ENCODE measurements at places on chromosomes 2 and 18.

DNA sequence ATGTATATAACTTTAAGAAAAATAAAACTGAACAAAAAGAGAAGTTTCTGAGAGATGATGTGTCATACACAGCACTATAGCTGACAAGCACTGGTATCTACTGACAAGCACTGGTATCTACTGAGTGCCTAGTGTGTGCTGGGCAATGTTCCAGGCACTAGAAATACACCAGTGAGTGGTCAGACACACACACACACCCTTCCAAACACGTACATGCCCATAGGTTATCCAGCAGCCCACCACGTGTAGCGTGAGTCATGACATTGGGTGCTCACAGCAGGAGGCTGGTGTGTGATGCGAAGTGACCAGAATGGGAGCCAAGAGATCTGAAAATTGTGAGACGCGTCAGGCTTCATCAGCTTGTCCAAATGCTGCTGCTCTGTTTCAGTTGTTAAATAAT, 12.2 kb upstream of the GNAL start:
- DNase-seq: no peak

- no peak for DNase-seq
These were observed 78.9 kb downstream of the SRBD1 start for GRCh38 chr2:45532181-45532580.

DNA sequence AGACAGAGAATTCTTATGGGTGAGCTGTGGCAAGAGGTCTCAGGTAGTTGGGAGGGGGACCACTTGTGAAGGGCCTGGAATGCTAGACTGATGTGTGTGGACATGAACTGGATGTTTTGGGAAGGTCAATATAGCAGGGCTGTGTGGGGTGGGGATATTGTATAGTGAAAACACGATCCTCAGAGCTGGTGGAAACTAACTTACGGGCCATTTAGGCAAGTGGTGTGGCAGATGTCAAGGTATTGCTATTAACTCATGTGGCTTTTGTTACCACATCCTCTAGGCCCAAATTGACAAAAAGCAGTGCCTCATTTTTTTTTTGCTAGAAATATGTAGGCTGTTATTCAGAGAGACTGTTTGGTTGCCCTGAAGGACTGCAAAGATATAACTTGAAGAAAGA, 8.0 kb upstream of the GALNT1 start:
- no peak for DNase-seq

- no peak for DNase-seq
These were observed 711 bp downstream of the DOK6 start for GRCh38 chr18:69401226-69401971.

DNA sequence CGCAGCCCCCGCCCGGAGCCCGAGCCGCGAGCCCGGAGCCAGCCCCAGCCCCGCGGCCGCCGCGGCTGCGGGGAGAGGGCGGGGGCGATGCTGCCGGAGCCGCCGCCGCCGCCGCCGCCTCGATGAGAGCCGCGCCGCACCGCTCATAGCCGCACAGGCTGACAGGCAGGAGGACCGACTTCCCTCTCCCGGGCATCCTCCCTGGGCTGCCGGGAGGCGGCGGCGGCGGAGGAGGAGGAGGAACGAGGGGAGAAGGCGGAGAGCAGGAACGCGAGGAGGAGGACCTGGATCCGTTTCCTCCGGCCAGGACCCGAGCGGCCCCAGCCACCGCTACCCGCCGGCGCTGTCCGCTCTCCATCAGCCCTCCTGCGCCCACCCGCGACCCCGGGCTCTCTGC, 370 bp downstream of the KLHL29 start:
- no peak for DNase-seq

DNA sequence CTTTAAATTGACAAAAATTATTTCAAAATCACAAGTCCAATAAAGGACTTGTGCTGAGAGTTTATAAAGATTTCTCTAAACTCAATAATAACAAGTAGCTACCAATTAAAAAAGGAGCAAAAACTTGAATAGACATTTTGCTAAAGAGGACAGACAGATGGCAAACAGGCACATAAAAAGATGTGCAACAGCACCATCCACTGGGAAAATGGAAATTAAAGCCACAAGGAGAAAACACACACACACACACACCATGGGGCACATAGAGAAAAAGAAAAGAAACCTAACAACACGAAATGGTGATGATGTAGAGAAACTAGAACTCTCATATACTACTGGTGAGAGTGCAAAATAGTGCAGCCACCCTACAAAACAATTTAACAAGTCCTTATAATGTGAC, 12.6 kb upstream of the SLC9A4 start:
- no peak for DNase-seq

- DNase-seq: no peak
These were observed 105.9 kb downstream of the TMX3 start for GRCh38 chr18:68608851-68609490.

GRCh38 chr2:230903231-230904150, 21.6 kb downstream of the GPR55 start:
- DNase-seq: no peak

GRCh38 chr2:239199041-239199768, 201.6 kb downstream of the HDAC4 start:
- DNase-seq: peak; percentile 45

DNA sequence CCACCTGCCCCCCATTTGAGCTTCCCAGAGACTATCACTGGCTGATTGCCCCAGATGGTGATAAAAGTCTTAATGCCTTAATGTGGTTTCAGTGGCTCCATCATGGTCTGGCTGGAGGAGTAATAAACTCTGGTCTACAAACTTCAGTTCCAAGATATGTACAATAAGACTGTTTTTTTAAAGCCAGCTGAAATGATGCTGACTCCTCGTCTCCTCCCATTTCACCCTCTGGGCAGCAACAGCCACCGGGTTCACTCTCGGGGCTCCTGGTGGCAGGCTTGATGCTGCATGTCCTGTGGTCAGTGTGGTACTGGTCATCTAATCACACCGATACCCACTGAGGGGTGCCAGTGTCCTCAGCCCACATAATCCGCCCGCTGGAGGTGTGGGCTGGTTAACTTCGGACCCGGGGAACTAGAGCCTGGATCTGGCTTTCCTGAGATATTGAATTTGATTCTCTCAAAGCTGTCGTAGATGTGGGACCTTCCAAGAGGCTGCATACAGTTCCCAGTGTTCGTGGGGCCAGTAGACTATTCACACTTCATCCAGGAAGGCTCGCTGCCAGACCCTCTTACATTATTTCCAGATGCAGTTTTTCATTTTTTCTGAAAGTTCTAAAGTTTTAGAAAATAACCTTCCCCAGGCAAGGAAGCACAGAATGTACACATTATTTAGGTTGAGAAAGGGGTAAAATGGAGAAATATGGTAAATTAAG, 95.3 kb downstream of the GALR1 start:
- DNase-seq: peak; percentile 71

DNA sequence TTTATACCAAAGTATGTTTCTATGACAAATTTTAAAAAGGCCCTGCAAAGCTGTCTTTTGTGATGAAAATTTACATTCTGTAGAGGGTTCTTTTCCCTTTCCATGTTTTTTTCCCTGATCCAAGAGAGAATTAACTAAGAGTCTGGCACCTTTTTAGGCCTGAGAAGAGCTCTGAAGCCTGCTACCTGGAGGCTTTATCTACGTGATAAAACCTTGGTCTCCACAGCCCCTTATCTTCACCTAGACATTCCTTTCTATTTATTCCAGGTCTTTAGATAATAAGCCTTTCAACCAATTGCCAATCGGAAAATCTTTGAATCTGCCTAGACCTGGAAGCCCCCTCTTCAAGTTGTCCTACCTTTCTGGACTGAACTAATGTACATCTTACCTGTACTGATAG, 774.1 kb upstream of the LRRTM1 start:
- no peak for DNase-seq

- DNase-seq: no peak
These were observed 2.7 kb downstream of the ENOSF1 start for GRCh38 chr18:709771-710170.

- no peak for DNase-seq
These were observed 15.0 kb downstream of the ELAC1 start for GRCh38 chr18:50982802-50983179.

DNA sequence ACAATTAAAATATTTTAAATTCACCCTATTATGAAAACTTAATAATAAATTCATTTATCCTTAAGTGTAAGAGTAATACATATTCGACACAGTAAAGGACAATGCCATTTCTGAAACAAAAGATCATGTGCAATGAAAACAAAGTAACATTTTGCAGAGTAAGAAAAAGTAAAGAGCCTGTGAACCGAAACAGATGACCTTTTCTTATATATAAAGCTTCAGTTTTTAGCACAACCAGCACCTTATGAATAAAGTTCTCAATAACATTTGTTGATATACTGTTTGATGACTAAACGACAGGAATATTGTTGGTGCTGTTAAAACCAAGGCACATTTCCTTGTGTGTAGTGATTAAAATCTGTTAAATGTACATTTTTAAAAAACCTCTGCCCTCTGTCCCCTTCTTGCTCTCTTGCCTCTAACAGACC, 1.5 kb downstream of the PELI1 start:
- DNase-seq: peak; percentile 55

DNA sequence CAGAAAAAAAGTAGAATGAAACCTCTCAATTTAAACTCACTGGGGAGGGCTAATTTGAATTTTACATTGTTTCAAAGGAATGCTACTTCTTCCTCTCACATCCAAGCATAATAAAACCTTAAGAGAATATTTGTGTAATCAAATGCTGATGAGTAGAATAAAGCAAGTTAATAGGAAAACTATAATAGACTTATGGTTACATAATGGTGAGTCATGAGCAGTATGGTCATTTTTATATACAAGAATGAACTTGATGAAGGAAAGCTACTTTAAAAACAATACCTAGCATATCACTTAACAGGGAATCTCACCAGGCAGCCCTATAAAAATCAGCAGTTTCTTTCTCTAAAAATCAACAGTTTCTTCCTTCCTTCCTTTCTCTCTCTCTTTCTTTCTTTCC, 80.3 kb downstream of the VSNL1 start:
- DNase-seq: no peak

DNA sequence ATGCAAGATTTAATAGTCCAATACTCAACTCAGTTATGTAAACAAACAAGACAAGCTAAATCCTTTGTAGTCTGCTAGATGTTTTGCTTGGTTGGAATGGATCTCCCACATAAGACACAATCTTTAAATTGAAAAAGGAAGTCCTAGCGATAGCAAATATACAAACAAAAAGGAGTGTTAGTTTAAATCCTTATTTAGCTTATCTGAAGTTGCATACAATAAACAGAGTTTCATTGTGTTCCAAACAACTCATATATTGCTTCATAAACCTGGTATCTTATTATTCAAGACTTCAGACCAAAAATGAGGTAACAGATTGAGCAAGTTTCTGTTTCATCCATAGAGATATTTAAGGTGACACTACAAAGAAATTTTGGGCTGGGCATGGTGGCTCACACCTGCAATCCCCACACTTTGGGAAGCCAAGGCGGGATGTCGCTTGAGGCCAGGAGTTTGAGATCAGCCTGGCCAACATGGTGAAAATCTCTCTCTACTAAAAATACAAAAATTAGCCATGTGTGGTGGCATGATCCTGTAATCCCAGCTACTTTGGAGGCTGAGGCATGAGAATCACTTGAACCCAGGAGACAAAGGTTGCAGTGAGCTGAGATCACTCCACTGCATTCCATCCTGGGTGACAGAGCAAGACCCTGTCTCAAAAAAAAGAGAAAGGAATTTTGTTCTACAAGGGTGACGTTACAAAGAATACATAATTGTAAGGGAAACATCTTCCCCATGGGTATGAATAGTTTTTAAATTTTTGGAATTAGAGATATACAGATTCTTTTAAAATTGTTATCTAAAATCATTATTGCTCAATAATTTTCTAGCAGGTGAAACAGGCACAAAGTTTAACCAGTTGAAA, 150.5 kb upstream of the L3MBTL4 start:
- no peak for DNase-seq

DNA sequence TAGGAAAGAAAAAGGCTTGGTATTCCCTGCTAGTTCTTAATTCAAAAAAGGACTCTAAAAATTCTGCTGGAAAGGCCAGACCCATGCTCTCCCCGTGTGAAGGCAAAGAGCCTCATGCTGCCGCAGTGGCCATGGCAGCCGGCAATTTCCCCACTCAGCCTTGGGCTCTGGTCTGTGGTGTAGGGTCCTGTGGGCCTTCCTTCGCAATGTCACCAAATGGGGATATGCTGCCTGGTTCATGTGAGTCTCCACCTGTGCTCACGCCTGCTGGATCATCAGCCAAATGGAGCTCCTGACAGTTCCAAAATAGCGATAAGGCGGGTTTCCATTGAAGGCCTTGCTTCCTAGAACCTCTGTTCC, 282.8 kb upstream of the ATP5MC3 start:
- DNase-seq: no peak

DNA sequence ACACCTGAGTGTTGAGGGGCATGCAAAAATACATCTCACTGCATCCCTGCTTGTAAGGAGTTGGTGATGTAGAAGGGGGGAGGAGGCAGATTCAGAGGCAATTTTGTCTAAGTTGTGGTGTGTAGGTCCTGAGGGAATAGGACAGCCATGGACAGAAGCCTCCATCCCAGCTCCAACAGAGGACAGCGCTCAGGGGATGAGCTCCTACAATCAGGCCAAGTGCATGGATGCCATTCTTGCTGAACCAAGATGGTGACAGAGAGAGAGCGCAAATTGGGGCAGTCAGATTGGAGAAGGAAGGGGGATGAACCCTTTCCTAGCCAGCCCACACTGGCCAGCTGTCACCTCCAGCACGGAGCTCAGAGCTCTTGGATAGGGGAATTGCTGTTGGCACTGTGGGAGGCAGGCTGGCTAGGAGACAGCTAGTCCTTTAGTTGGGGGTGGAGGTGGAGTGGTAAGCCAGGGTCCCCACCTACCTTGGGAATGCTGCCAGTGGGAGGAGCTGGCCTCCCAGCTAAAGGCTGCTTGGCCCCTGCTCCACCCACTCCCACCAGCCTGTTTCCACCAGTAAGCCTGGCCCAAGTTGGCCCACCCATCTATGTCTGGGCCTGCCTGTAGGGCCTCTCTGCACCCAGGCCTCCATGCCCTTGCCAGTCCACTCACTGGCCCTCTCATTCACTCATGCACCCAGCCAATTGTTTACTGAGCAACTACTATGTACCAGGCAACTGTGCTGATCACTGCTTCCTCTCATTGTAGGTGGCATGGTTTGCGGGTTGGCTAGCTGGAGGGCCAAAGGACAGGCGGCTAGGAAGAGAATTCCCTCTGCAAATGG, 2.5 kb upstream of the PER2 start:
- no peak for DNase-seq

DNA sequence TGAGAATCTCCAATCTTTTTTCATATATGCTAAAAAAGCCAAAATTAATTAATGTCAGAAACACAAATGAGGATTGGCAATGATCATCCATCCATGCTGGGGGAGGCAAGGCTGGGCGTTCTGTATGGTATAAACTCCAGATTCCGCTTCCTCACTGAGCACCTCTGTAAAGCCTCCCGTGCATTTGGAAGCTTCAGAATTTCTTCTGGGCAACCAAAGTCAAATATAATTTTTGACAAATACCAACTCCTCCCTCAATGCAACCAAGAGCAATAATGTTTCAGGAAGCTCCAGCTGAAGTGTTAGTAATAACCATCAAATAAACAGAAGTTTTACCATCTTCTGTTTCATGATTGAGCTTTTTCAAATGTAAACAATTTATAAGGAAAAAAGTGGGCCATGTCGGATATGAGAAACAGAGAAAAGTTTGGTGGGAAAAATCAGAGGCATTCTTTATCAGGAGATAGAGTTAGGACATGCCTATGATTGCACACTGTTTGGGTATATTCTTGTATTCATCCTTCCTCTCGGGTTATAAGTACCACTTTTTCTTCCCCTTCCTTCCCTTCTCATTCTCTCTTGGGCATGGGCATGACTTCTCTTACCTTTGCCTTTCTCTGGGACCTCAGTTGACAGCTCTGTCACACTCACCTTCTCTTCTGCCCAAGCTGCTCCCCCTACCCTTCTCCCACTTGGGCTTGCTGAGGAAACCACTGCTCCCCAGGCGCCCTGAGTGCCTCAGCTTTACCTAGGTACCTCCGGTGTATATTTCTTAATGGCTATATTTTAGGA, 149.5 kb upstream of the ZEB2 start:
- no peak for DNase-seq

- DNase-seq: no peak
These were observed 74.0 kb downstream of the MCFD2 start for GRCh38 chr2:46841621-46842020.
